HS-5 (cell line): ENCODE measurements at places on chromosomes 2 and 18.

GRCh38 chr2:225164401-225165050, 122.3 kb upstream of the DOCK10 start:
- DNase-seq, result no peak

GRCh38 chr2:187138265-187138664, 289.3 kb upstream of the ZSWIM2 start:
- DNase-seq, result no peak

GRCh38 chr2:238691596-238692491, 156.0 kb upstream of the TWIST2 start:
- DNase-seq, result no peak

- no peak for DNase-seq
Measured at GRCh38 chr2:45643543-45644542, 7.6 kb upstream of the PRKCE start.

- no peak for DNase-seq
Measured at GRCh38 chr2:29401994-29402393, 286.8 kb downstream of the CLIP4 start.

GRCh38 chr2:99660616-99661406, 171.0 kb upstream of the REV1 start:
- no peak for DNase-seq

GRCh38 chr2:205002390-205002789, 457.1 kb downstream of the PARD3B start:
- DNase-seq, result no peak

- DNase-seq, result no peak
Measured at GRCh38 chr2:121175326-121175725, 109.7 kb downstream of the TFCP2L1 start.
